Hematopoietic multipotent progenitor cell (in vitro differentiated cells): ENCODE measurements at places on chromosomes 5 and 9.

DNA sequence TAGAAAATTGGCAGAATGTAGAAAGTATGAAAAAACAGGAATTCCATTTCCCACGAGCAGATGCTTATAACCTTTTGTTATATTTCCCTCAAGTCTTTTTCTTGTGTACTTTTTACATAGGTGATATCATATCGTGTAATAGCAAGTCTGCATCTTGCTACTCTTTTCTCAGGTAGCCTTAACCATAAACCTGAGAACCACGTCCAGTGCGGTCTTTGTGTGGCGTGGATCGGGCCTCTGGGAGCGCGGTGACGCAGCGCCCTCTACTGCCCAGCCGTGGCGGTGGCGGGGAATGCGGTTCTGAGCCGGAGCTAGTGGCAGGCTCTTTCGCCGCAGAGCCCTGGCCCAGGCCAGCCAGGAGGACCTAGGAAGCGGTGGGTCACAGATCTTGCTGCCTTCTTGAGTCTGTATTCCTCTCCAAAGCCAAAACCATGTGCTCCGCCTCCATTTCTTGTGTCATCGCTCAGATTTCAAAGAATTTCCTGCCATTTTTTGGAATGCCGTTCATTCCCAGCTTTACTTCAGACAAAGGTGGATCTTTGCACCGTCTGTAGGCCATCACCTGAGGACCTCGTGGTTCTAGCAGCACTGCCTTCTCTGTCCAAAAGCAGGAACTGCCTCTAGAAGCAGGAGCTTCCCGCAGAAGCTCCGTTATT, 71.9 kb downstream of the MVB12B start:
- peak; percentile 68 for DNase-seq

DNA sequence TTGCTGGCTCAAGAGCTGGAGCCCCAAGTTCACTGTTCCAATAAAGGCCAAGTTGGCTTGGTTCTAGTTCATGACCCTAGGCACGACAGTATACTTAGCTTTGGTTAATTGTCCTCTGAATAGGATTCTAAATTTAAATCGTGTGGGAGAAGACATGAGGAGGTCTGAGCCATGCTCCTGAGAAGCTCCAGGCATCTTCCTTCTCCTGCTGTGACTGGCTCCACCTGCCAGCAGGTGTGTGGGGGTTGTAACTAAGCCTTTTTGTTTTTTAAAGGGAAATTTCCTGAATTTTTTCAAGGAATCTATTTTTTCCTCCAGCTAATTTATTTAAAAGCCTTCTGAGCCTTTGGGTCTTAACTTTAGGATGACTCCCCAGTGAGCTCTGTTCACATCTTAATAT, 20.2 kb upstream of the TRIM36 start:
- DNase-seq: no peak

DNA sequence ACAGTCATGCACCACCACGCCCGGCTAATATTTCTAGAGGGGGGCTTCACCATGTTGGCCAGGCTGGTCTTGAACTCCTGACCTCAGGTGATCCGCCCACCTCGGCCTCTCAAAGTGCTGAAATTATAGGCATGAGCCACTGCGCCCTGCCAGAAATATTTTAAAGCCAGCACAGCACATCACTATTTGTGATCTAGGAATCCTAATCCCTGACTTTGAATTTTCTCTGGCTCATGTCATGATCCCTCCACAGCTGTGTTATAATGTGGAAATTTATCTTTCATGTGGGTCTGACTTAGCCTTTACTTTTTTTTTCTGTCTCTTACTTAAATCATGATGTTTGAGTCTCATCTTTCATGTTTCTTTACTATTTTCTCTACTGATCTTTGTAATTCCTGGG, 18.7 kb upstream of the ITGA1 start:
- no peak for DNase-seq

DNA sequence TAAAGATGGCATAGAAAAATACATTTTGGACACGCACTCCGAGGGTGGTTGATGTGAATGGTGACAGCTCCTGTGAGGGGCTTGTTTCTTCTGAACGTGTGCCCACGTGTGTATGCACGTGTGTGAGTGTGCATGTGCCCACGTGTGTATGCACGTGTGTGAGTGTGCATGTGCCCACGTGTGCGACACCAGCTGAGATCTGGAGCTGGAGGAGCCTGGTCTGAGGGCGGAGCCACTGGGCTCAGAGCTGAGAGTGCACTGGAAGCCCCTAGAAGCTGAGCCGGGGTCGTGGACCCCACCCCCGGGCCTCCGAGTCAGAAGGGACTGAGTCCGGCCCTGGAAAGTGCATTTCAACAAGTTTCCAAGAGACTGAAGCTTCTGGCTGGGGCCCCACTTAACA, 282.5 kb upstream of the IRX4 start:
- no peak for DNase-seq

DNA sequence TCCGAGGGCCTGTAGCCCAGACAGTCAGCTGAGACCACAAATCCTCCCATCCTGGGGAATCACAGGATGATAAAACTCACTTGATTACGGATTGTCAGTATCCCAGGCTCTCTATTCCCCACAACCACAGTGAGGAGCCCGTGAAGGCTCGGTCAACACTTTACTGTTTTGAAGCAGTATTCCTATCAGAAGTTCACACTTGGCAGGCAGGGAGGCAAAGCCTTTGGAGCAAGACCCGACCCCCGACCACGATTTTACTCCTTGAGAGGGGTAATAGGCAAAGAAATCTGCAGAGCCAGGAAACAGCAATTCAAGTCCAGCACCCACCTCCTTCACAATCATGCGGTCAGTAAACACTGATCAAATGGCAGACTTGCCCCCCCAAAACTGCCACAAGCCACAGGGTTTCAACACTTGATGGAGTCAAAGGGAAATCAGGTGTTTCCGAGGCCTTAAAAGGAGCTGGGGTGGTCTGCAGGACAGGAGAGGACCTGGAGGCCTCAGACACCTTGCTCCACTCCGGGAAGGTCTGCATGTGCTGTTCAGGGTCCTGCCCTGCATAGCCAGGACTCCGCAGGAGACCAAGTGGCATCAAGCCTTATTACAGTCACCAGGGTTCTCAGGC, 25.2 kb downstream of the BICD2 start:
- DNase-seq: no peak

- DNase-seq: no peak
Measured at GRCh38 chr5:60360355-60360754, 339.6 kb downstream of the DEPDC1B start.

GRCh38 chr9:125493384-125493783, 213.6 kb downstream of the MAPKAP1 start:
- no peak for DNase-seq

DNA sequence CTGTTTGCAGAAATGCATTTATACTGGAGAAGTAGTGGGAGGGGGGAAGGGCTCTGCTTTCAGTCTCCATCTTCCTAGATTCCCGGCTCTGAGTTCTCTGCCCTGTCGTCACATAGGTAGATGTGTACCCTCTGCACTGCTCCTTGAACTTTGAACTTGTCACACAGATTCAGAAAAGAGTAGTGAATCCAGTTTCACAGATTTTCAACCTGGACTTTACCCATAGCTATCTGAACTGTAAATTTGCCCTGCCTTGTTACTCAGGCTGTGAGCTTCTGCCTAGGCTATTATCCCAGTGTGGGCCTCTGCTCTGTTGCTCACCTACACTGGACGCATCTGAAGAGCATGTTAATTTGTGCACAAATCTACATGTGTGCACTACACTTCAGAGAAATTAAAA, 12.8 kb upstream of the C9orf152 start:
- no peak for DNase-seq

- no peak for DNase-seq
Measured at GRCh38 chr5:17730421-17730820, 96.2 kb downstream of the TAF11L14 start.

DNA sequence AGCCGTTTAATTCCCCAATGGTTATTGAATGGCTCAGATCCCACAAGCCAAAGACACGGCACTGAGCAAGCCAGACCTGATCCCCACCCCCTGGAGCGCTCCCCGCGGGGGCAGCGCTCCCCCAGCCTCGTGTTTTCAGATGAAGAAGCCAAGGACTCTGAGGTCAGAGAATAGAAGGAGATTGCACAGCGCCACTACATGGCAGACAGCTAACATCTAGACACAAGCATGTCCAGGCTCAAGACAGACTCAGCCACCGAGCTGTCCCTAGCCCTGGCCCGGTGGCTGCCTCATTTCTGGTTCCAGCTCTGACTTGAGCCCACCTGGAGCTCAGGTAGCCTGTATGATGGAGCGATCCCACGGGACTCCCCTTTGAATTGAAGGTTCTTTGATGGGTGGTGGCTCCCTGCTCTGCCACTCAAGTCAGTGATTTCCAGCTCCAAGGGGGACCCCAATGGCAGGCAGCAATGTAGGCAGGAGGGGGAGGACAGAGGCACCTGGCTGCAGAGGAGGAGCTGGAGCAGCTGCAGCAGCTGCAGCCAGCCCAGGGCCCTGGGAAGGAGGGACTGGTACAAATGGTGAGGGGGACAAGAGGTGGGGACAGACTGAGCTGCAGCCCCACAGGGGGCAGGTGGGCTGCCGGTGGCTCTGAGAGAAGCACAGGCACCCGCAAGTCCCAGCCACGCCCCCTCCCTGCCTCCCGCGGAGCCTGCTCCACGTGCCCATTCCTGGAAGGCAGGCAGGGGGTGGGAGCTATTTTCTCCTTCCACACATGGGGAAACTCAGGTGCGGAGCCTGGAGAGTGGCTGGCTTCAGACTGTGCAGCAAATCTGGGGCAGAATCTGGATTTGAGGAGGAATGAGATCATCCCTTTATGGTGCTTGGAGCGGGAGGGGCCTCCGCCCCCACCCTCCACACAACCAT, 40.2 kb downstream of the NTNG2 start:
- DNase-seq: no peak

- no peak for DNase-seq
Measured at GRCh38 chr9:115627511-115627910, 509.6 kb upstream of the TNC start.

DNA sequence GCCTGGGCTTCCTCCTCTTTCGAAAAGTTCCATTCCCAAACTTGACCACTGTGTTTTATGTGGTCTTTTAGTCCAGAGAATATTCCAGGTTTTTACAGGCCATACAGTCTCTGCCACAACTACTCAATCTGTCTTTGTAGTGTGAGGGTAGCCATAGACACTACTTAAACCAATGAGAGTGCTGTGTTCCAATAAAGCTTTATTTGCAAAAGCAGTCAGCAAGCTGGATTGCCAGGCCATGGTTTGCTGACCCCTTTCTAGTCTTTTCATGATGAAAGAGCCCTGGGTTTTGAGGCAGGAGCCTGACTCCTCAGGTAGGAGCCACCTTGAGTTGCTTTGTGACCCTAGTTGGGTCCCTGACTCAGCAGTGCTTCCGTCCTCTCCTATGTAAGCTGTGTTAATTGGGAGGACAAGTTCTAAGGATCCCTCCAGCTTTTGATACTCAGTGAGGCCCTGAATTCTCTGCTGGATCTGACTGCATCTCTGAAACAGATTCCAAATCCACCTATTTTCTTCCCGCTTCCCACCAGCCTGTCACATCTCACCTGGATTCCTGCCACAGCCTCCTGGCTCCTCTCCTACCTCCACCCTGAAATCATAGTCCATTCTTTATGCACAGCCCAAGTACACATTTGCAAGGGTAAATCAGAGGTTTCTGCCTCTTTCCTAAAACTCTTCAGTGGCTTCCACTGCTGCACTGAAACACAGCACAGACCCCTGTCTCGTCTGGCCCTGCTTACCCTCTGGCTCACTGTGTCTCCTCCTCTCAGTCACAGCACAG, 13.5 kb downstream of the GALNT10 start:
- DNase-seq: no peak

GRCh38 chr5:169716287-169716686, 79.2 kb downstream of the DOCK2 start:
- DNase-seq: no peak

GRCh38 chr5:132177691-132178149, 49.9 kb downstream of the P4HA2 start:
- no peak for DNase-seq

GRCh38 chr9:137761032-137761431, 116.5 kb upstream of the CACNA1B start:
- no peak for DNase-seq

DNA sequence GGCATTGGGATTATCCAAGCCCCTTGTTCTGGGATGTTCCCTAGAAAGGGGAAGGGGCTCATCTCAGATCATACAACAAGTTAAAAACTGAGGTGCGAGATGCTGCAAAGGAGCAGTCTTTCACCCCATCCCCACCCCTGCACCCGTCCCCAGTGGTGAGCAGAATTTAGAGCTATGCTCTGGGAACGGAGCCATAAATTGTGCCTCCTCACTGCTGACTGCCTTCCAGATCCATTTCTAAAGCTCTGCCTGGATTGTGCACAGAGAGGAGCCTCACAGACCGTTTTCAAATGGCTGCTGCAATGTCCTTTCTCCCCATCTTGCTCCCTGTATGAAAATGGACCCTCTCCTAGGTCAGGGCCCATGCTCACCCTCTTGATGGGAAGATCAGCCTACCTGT, 8.3 kb downstream of the SLC25A48 start:
- no peak for DNase-seq

GRCh38 chr5:44707721-44708120, 101.0 kb upstream of the MRPS30 start:
- no peak for DNase-seq
